Stimulated activated CD4-positive, alpha-beta T cell treated with anti-CD3 and anti-CD28 coated beads, Interleukin-2, amount 100 ng/mL, for 4 hours (primary cell): ENCODE measurements at places on chromosomes 6 and 20.

GRCh38 chr6:3535033-3535775, 78.4 kb upstream of the SLC22A23 start:
- DNase-seq, result no peak

DNA sequence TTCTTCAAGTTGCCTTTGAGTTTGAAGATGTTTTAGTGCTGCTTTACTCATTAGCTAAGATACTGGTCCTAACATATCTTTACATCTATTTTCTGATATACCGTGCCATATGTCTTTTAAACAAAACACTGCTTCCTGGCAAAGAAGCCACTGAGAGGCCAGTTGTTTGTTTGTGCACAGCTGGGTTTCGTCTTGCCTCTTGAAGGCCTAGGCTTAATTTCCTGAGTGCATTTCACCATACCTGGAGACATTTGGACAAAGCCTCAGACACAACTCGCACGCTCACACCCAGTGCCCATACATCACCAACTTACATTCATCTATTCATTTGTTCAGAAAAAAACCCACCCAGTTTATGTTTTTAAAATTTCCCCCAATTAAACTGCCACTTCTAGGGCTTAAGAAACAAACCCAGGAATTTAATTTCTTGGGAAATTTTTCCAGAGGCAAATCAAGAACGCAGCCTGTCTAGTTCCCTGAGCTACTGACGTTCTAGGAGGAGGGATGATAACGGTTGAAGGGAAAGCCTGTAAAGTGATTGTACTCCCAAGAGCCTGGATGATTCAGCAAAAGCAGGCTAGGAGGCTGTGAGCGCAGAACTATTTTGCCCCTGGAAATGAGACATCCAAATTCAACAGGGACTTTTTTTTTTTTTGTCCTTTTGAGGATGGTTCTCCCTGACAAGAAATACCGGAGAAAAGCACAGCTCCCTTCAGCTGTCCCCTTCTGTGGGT, 77.7 kb downstream of the OLIG3 start:
- DNase-seq, result no peak

DNA sequence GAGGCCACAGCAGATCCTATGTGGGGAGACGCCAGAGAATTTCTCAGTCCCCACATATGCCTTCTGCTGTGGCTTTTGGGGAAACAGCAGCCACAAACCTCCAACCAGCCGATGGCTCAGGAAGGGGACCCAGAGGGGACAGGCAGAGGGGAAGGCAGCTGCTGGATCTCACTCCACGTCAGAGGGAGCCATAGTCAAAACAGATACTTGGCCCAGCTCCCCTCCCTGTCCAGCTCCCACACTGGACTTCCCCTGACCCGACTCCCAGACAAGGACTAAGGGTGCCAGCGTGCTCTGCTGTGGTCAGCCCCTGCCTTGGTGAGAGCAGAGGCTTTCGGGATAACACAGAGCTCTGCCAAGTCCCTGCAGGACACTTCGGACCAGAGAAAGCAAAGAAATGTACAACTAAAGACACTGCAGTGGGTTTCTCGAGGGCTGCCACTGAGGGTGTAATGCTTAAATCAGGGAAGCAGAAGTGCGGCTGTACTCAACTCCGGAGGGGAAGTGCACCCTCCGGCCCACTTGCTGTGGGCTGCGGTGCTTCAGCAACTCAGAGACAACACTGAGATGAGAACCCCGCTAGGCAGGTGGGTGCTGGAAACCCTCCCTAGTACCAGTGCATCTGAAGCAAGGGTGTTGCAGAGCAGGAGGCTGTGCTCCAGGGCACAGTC, 47.2 kb downstream of the RRBP1 start:
- no peak for DNase-seq

GRCh38 chr6:167235421-167236238, 55.5 kb upstream of the UNC93A start:
- DNase-seq, result no peak

DNA sequence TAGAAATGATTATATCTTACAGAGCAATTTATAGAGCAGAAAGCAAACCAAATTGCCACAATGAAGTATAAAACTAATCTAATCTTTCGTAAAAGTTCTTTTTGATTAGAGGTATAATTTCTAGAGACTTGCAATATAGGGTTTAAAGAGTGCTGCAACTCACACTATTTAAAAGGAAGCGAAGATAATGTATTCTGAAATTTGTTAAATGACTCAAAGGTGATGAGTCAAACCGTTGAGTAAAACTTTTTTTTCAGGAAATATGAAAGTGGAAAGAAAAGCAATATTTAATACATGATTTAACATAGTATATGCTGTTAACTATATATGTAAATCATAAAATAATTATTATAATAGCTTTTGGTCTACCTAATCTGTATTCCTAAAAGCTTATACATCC, 133.6 kb downstream of the SYNE1 start:
- DNase-seq, result no peak

DNA sequence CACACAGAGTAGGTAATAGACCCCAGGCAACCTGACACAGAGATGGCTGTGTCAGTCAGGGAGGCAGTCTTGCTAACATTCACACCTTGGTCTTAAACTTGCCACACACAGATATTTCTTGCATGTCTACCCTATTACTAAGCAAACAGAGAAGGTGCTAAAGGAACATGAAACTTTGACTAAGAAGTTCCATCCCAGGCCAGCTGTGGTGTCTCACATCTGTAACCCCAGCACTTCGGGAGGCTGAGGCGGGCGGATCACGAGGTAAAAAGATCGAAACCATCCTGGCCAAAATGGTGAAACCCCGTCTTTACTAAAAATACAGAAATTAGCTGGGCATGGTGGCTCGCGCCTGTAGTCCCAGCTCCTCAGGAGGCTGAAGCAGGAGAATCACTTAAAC, 222.4 kb upstream of the JARID2 start:
- peak; percentile 9 for DNase-seq

- no peak for DNase-seq
Measured at GRCh38 chr6:44535446-44535845, 147.9 kb downstream of the CDC5L start.

DNA sequence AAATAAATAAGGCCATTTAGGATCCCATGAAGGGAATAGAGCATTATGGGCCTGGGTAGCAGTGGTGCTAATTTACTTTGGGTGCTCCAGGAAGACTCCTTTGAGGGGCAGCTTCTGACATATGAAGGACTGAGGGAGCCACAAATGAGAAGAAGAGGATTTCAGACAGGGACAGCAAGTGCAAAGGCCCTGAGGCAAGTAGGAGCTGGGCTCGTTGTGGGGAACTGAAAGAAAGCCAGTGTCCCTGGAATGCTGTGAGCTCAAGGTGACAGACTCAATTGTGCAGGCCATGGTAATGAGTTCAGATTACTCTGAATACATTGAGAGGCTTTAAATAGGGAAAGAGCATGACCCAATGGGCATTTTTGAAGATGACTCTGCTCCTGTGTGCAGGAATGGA, 307.6 kb downstream of the TSHZ2 start:
- no peak for DNase-seq

GRCh38 chr6:133959667-133960368, 6.8 kb downstream of the TBPL1 start:
- no peak for DNase-seq

GRCh38 chr6:127585123-127585522, 8.1 kb downstream of the C6orf58 start:
- no peak for DNase-seq

- DNase-seq, result no peak
Measured at GRCh38 chr6:112332274-112332673, 14.9 kb upstream of the RFPL4B start.

DNA sequence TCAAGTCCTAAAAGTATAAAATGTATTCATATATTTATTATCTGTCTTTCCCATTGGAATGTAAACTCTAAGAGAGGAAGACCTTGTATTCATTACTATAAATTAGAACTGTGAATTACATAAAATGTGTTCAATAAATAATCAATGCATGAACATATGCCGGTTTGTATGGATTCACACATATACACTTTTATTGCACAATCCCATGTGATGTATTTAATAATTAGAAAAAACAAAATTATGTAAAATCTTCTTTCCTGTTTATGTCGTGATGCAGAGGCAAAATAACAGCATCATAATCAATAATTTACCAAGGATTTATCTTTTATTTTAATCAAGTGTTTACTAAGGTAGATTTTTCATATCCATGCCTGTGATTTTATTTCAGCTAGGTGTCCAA, 240.5 kb downstream of the KHDRBS2 start:
- no peak for DNase-seq

DNA sequence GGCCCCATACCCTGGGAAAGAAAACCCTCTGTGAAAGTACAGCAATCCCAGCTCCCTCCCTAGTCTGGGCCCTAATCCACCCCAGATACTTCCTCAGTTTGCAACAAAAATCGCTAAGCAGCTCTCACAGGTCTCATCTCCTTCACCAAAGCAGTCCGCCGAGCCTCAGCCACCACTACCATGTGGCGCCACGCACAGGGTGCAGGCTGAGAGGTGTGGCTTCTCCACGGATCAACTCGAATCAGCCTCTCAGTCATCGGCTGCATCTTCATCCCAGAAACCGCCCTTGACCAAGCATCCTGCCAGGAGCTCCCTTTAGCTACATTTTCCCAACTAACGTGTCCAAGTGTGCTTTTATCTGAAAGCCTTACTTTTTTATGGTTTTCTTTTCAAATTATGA, 50.7 kb downstream of the ANKRD60 start:
- DNase-seq, result no peak

DNA sequence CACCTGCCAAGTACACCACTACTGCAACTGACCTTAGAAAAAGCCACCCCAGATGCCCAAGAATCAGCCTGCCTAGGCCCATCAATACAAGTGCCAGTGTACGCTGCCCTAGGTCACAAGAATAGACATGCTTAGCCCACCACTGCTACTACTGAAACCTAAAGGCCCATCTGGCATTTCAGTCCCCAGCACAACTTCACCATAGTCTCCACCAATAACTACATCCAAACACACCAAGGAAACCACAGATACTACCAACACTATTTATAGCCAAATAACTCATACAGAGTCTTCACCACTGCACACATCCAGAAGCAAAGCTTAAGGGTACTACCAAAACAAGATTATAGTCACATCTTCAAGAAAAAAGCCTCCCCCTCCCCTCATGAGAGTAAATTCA, 28.2 kb downstream of the TREML4 start:
- no peak for DNase-seq

- DNase-seq, result no peak
Measured at GRCh38 chr6:36492621-36493020, 49.8 kb downstream of the KCTD20 start.

GRCh38 chr6:168190646-168191443, 111.8 kb upstream of the FRMD1 start:
- no peak for DNase-seq

- no peak for DNase-seq
Measured at GRCh38 chr6:158647501-158647900, 2.4 kb upstream of the SYTL3 start.

DNA sequence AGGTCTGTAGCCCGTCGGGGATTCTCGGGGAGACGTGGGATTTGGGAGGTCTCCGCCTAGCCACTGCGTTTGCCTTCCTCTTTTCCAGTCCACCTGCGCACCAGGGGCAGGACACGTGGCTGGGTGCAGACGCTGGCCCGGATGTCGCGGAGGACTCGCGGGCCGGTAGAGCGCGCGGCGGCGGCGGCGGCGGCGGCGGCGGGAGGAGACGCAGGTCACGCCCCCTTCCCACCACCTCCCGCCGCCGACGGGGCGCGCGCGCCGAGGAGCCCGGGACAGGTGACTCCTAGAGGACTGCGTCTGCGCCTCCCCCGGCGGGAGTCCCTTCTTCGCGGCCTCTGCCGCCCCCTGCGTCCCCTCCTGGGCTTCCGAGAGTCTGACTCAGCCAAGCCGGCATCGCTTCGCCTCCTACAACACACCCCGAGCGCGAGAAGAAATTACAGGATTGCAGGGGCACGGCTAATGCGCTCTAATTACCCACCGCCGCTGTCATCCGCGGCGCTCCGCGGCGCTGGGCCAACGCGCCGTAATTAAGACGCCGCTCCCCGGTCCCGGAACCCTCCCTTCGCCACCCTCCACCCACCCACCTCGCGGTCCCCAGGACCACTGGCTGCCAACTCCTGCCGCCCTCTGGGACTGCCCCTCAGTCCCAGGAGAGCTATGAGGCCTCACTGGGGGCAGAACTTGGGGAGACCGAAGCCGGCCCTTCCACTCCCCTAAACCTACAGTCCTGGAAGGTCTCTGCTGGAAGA, 124.5 kb downstream of the MRPL14 start:
- DNase-seq, result peak; percentile 68

DNA sequence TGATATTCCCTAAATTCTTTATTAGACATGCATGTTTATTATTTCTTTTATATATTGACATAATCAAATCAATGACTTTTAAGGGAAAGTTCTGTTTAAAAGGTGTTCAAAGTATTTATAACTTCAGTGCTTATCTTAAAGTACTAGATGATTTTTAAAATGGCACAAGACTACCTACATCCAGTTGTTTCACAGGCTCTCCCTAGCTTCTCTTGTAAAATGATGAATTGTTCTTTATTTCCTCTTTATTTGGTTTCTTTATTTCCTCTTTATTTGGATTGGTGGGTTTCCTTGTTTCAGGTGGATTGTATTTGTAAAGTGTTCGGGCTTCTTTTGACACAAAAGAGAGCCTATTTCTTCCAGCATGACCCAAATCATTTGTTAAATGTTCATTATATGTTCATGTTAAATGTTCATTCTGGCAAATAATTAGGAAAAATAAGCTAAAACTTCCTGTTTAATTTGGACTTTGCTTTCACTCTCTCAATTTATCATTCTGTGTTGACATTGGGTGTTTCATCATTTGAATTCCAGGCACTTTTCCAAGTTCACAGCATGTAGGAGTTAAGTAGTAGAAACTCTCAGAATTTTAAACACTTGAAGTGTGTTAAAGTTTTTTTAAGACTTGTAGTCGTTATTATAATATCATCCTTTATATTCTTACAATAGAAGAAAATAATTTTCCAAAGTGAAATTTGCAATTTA, 24.6 kb downstream of the MLIP start:
- DNase-seq, result no peak

- DNase-seq, result no peak
Measured at GRCh38 chr6:163998496-163998895, 584.0 kb downstream of the QKI start.

GRCh38 chr20:14775778-14776177, 438.4 kb upstream of the FLRT3 start:
- no peak for DNase-seq

- DNase-seq, result no peak
Measured at GRCh38 chr6:38959138-38959537, 89.4 kb upstream of the GLP1R start.

DNA sequence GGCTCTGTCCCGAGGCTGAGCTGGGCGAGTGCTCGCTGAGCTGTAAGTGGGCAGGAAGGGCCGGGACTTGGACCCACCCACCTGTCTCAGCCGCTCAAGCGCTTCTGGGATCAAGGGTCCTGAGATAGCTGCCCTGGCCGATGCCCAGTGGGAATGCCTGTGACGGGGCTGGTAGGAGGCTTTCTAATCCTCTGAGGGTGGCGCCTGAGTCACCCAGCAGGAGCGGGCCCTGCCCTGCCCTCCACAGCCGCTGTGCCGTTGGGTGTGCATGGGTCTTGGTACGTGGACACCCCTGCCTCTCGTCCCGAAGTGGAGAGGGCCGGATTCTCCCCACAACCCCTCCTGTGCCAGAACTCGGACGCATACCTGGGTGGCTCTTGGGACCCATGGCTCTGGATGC, 43.1 kb upstream of the GATA5 start:
- DNase-seq, result no peak
